ENCODE measurements at places on chromosomes 11 and 22.

- no peak for DNase-seq
Measured at GRCh38 chr11:66951927-66952337, 6.3 kb downstream of the PC start.

- DNase-seq = no peak
Measured at GRCh38 chr11:33536178-33536577, 164.4 kb downstream of the C11orf91 start.

- no peak for DNase-seq
Measured at GRCh38 chr11:124732230-124732629, 7.5 kb upstream of the NRGN start.

DNA sequence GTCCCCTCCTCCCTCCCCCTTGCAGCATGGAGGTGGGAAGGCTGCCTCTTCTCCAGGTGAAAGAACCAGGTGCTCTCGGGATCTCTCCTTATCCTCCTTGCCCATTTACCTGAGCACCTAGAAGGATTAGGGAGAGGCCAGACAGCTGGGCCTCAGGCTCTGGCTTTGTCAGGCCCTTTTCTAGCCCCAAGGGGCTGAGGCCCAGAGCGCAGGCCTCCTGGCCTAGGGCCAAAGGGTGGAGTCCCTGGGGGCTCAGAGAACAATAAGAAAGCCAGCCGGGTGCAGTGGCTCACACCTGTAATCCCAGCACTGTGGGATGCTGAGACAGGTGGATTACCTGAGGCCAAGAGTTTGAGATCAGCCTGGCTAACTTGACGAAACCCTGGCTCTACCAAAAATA lies 5.4 kb upstream of the TTLL1 start:
- no peak for DNase-seq

- no peak for DNase-seq
Measured at GRCh38 chr22:36580846-36581245, 51.9 kb upstream of the EIF3D start.

DNA sequence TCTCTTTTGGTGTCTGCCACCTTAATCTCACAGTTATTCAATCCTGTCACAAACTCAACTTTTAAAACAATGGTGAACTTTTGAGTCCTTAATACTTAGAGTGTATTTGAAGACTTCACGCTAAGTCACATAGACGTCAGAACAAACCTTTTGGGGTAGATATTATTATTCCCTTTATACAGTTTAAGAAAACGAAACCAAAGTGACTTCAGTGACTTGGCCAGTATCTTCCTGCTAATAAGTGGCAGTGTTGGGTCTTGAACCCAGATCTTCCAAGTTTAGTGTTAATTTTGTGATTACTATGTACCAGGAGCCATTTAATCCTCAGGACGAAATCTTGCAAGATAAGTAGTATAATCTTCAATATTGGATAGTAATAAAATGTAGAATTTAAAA lies 691 bp downstream of the CEP295 start:
- DNase-seq = no peak

GRCh38 chr11:60914633-60915247 lies 782 bp downstream of the TMEM109 start:
- no peak for DNase-seq

DNA sequence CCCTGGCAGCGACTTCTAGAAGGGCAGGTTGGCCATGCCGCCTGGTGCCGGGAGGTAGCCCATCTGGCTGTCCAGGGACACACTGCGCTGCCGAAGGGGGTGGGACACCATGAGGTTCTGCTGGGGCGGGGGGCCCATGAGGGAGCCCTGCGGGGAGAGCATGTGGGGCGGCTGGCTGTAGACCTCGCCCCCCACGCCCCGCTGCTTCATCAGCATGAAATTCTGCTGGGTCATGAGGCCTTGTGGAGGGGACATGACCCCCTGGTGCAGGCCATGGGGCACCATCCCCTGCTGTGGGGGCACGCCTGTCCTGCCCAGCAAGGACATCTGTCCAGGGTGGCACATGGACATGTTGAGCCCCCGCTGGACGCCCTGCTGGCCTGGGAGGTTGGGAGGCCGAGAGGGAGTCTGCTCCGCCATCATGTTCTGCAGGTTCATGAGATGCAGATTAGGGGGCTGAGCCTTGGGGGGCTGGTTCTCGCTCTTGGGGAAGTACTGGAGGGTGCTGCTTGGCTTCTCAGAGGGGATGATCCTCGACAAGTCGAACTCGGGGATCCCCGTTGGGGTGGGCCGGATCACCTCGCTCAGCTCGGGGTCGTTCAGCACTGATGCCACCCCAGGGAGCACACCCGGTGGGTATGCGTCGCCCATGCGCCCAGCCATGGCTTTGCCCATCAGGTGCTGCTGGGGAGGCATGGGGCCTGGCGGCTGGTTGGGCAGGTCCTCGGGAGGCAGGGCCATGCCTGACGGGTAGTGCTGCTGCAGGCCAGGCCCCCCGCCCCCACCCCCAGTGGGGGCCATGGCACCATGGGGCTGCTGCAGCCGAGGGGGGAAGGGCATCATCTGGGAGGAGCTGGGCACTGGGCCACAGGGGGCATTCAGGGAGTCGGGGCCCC lies 15.0 kb downstream of the CXCR5 start:
- no peak for DNase-seq

DNA sequence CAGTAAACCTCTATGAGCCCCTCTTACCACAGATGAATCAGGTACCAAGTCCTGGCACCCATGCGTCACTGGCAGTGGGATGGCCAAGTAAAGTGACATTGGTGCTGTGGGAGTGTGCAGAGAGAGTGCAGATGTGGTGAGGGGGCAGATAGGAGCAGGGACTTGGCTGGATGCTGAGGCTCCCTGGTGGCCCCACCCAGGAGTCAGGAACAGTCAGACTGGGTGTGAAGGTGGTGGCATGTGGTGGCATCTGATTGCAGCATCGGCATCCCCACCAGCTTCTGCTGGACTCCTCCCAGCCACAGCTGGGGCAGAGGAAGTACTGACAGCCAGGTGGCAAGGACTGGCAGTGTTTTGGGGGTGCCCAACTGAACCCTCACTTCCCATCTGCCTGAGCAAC lies 11.4 kb downstream of the DGAT2 start:
- DNase-seq = no peak

DNA sequence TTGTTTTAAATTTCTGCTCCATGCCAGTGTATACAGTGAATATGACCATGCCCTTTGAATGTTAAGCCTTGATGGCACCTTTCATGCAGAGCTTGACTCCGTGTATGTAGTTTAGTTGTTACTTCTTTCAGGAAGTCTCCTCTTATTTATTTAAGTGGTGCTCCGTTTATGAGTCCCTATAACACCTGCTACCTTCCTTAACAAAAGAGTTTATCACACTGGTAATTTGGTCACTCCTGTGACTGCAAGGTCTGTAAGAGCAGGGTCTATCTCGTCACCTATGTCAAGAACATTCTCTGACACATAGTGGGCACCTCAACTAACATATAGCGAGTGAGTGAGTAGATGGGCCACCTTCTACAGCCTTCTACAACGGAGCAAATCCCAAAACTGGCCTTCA lies 152.5 kb downstream of the CCDC34 start:
- no peak for DNase-seq

- no peak for DNase-seq
Measured at GRCh38 chr11:10030122-10030490, 263.9 kb downstream of the SBF2 start.

DNA sequence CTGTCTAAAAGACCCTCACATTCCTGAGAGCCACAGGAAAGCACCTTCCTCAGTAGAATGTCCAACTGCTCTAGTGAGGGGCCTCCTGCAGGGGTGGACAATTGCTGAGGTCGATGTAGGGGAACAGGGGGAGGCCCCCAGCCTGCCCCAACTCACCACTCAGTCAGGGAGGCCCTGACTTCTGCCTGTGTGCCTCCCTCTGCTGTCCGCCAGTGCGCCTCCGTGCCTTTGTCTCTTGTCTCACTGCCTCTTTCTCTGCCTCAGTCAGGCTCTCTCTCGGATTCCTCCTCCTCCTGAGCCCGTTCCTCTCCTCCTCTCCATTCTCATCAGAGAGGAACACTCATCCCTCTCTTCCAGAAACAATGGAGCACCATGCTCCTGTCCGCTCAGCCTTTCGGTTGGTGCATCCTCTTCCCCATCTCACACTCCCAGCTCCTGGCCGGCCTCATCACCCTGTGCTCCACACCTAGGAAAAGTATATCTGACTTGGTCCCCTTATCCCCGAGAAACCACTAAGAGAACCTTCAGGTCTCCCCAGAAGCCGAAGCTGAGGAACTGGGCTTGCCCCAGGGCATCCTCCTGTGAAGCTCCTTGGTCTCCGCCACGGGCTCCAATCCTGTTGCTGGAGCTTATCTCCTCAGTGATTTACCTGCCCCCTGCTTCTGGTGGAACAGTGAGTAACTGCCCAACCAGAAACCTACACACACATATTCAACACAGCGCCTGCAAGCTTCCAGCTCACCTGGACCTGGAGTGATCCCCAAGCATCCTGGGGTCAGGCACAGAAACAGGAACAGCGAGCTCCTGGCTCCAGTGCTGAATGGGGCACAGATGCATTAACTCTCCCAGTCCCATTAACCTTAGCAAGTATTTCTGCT lies 2.3 kb downstream of the B3GAT1 start:
- no peak for DNase-seq

DNA sequence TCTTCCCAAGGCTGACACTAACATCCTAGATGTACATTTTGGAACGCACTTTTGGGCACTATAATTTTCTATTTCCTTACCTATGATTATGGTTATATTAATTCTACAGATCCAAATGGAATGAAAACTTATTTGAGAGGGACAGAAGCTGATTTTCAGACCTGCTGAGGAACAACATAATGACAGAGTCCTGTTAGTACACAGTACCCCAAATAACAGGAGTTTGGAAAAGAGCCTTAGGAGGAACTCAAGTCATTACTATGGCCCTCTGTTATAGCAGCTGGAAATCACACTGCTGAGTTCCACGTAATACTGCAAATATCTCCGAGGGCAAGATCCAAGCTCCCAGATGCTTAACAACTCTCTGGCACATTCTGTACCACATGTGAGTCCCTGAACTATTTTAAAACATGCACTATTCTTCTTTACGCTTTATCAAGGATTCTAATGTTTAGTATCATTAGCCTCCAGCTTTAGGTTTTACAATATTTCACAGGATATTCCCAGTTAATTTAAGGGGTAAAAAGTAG lies 1027.7 kb upstream of the CCDC90B start:
- DNase-seq = no peak

DNA sequence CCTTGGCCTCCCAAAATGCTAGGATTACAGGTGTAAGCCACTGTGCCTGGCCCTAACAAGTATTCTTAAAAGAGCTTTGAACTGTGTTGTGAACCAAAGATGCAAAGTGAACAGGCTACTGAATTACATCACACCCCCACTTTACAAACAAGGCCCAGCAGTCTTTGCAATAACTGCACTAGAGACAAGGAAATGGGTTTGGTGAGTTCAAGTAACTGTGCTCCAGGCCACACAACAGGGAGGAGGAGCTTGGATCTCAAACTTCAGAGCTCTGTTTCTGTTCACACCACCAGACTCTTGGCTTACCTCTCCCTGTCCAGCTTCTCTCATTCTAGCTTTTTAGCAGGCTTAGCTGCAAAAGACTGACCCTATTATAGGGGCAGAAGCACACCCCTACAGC lies 30.4 kb upstream of the RASL10A start:
- DNase-seq = no peak

DNA sequence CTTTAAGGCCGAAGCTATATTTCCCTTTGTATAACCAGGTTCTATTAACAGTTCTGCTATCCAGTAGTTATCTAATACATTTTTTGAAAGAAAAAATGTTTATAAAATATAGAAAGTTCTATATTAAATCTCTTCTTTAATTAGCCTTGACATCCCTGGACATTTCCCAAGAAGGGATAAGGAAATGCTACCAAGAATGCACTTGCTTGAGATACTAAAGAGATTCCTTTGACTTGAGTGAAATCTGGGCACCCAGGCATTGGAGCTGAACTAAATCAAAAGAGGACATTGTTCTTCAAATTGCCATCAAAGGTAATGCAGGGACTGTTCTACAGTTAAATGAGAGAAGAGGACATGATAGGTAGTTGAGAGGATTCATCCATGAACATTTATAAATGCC lies 535.9 kb upstream of the FAT3 start:
- DNase-seq = no peak

- DNase-seq = no peak
Measured at GRCh38 chr11:66084821-66085475, 14.9 kb downstream of the PACS1 start.

DNA sequence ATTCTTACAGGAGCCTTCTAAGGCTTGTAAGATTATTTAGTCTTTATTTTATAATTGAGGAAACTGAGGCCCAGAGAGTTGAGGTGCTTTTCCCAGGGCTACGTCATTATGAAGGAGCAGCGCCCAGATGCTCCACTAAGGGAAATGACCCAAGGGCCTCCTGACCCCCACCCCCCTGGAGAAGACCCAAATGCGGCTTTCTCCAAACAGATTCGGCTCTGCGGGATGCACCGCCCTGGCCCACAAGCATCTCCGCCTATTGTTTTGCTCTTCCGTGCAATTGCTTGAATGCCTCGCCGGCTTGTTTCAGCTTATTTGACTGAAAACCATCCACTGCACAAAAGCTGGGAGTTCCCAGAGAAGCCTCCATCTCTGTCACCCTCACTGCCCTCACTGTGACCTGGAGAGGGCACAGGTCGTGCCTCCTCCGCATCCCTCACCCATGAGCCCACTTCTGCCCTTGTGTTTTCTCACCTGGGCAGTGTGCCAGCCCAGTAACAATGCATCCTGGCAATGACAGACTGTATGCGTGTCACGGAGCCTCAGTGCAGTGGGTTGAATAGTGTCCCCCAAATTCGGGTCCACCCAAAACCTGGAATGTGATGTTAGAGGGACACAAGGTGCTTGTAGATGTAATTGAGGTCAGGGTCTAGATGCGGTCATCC lies 790.2 kb downstream of the TBC1D22A start:
- DNase-seq = no peak

- no peak for DNase-seq
Measured at GRCh38 chr11:85279267-85279666, 347.9 kb downstream of the DLG2 start.

- no peak for DNase-seq
Measured at GRCh38 chr11:84558085-84558905, 1068.8 kb downstream of the DLG2 start.

GRCh38 chr22:36325154-36326031 lies 62.4 kb downstream of the MYH9 start:
- peak; percentile 77 for DNase-seq

DNA sequence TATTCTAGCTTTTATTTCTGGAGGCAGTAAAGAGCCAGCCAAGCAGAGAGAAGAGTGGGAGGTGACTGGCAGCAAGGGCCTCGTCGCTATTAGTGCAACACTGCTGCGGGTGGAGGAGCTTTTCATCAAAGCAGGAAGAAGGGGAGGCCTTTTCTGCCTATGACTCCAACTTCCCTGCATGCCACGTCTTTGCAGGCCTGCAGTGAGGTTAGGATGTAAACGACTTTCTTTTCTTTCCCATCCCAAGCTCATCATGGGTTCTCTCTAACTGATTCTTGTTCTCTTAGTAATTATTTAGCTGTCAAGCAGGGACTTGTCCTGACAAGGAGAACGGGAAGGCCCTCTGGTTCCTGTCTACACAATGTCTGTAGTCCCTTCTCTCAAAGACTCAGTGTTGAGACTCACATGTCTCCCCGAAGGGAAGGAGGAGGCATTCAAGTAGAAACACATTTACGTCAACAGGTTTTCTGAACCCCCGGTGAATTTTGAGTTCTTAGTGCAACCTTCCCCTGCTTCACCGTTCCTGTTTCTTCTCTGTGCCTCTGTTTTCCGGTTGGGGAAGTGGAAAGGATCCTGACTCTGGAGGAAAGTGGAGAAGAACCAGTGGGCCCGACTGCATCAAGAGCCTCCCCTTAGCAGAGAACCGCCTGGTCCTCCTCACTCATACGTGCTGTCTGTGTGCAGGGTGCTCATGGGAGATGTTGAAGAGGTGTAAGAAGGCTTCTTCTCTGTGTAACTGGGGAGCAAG lies 56.9 kb downstream of the PACS1 start:
- DNase-seq = peak; percentile 63

GRCh38 chr11:78810559-78811009 lies 235.9 kb upstream of the NARS2 start:
- DNase-seq = no peak

Data from left cardiac atrium (tissue), 4 donors.